ENCODE measurements at places on chromosomes 3 and 15. TPM values are rescaled to one million over a fixed set of nuclear protein-coding genes. Genes with fewer than 3 reads are reported as not detected.

Gene UBA3
- 72.8 TPM for total RNA-seq

Gene CXCR6
- 2.1 TPM for total RNA-seq

Gene ITGA11
- not detected for total RNA-seq

Gene UROC1
- total RNA-seq = not detected

Gene CDC25A
- total RNA-seq = 0.56 TPM

Gene GUCA1C
- total RNA-seq = not detected

Gene ITIH1
- not detected for total RNA-seq

Gene CEP152
- 9.2 TPM for total RNA-seq

Gene MGLL
- 2.7 TPM for total RNA-seq

Gene TUBGCP5
- 20.4 TPM for total RNA-seq

Gene POLQ
- 0.66 TPM for total RNA-seq

Gene ACTRT3
- total RNA-seq = not detected

Gene STRA6
- total RNA-seq = not detected

Gene NIPA2
- total RNA-seq = 41.3 TPM

Gene HDGFL3
- 25.3 TPM for total RNA-seq

Gene HMCES
- 40.9 TPM for total RNA-seq

Gene ISG20
- 116 TPM for total RNA-seq

Gene CAMKV
- total RNA-seq = not detected

Gene SYNPR
- not detected for total RNA-seq

Gene UTS2B
- total RNA-seq = 0.47 TPM

Gene PCSK6
- 2.4 TPM for total RNA-seq

Gene IMPG2
- 0.73 TPM for total RNA-seq

Gene DUOXA1
- total RNA-seq = not detected

Gene PAK6
- total RNA-seq = 7.9 TPM

Gene IL17RD
- 0.08 TPM for total RNA-seq

Gene CPNE9
- total RNA-seq = 0.49 TPM

Gene CCDC80
- total RNA-seq = not detected

Gene LRRN1
- total RNA-seq = 1.6 TPM

Gene PDZRN3
- total RNA-seq = not detected
